ENCODE measurements at places on chromosomes 1 and 21. TPM values are rescaled to one million over a fixed set of nuclear protein-coding genes. Genes with fewer than 3 reads are reported as not detected.

DNA sequence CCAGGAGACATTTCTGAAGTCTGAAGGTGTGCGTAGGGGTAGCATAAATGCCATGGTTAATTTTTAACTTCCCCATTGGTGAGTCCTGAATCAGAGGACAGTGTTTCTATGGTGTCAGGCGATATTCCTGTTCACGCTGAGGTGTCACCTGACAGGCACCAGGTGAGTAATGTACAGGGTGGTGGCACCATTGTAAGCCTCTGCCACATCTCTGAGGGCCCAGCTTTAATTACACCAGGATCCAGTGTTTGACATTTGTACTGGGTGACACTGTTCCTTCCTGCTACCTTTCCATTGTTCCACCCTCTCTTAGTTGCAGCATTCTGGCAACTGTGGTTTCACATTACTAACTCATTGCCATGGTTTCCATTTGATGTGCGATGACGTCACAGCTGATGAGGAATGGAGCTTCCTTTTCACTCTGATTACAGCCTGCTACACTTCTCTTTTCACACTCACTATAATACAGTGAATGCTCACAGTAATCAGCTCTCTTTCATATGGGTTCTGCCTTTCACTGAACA lies 40.6 kb upstream of the MARK1 start:
- peak; percentile 70 for DNase-seq

GRCh38 chr1:53107090-53107489 lies 35.3 kb downstream of the SLC1A7 start:
- DNase-seq, result no peak

DNA sequence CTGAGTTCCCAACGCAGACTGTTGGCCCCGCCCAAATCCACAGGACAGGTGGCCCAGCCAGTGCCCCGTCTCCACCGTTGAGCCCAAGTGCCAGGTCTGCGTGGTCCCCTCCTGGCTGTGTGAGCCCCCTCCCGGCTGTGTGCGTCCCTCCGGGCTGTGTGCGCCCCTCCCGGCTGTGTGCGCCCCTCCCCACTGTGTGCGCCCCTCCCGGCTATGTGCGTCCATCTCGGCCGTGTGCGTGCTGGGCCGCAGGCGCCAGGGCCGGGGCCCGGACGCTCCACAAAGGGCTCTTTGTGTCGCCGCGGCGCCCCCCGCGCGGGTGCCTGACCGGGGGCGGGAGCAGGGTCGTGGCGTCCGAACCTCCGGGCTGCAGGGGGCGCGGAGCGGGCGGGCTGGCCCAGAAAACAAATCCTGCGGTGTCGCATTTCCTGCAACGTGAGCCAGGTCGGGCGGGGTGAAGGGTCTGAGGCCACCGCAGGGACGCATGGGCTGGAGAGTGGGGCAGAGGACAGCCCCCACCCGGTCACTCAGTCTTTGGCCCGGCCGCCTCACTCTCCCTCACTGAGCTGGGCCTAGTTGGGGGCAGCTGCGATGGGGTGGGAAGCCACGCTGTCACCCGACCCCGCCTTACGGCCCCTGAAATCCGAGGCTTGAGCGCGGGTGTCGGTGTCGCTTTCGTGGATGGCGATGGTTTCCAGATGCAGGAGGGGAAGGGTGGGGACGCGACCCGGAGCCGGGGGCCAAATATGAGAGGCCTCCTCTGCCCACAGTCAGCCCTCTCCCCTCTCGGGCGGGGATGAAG lies 18.8 kb downstream of the TNFRSF25 start:
- DNase-seq, result no peak

DNA sequence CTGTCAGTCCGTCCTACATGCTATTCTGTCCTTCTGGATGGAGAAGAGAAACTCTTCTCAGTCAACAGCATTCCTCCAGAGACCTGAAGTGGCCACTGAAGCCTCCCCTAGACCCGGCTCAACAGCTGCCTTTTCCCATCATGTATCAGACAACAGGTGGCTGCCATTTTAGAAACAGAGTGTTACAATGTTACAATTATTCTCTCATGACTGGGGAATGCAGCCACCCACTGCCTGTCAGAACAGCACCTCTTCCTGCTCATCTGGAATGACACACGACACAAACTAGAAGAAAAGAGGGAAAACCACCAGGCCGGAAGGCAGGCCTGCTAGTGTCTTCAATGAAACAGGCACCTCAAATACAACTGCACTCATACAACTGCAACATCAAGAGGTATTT lies 105.3 kb downstream of the PGBD5 start:
- DNase-seq, result no peak

DNA sequence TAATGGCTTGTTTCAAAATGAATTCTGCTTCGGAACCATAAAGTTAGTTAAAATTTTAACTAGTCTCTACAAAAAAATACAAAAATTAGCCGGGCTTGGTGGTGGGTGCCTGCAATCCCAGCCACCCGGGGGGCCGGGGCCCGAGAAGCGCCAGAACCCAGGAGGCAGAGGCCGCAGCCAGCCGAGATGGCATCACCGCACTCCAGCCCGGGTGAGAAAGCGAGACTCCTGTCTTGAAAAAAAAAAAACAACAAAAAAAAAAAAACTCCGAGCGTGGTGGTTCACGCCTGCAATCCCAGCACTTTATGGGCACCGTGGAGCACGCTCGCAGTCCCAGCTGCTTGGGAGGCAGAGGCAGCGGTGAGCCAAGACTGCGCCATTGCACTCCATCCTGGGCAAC lies 781.4 kb downstream of the BRINP3 start:
- DNase-seq, result no peak

DNA sequence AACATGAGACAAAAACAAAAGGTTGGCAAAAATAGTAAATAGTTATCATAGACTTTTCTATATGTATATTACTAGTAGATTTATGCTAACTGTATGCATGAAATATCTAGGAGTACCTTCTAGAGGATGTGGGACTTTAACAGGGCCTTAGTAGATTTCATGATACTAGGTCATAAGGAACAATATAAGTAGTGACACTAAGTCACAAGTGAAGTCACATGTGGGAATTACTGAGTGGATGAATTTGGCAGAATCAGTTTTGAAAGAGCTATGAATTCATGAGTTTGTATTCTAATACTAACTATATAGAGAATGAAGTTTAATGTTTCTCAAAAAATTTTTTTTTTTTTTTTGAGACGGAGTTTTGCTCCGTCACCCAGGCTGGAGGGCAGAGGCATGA lies 53.1 kb upstream of the GPR25 start:
- DNase-seq, result no peak

DNA sequence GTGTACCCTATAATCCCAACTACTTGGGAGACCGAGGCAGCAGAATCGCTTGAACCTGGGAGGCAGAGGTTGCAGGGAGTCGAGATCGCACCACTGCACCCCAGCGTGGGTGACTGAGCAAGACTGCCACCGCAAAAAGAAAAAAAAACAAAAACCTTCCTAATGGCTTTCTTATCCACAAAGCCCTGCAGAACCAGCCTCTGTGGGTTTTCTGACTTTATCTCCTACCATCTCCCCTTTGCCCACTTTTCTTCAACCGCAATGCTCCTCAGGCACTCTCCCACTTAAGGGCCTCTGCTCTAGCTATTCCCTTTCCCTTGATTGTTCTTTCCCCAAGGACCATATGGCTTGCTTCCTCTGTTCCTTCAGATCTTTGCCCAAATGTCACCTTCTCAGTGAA lies 67.9 kb upstream of the PUM1 start:
- DNase-seq, result no peak

DNA sequence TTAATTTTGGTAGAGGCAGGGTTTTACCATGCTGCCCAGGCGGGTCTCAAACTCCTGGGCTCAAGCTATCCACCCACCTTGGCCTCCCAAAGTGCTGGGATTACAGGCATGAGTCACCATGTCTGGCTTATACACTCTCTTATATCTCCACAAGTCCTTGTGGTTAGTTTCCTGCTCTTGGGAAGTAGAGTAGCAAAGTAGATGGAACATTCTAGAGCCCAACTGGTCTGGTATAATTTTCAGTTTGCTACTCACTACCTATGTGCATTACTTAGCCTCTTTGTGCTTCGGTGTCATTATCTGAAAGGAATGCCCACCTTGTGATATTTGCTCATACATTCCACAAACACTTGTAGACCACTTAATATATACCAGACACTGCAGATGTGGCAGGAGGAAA lies 96.6 kb upstream of the IPO9 start:
- peak; percentile 61 for DNase-seq

- no peak for DNase-seq
Observed at GRCh38 chr1:27000090-27000816, 6.8 kb downstream of the TRNP1 start.

Gene AMY2B
- total RNA-seq, result not detected

GRCh38 chr1:111819566-111820263 lies 64.0 kb downstream of the DDX20 start:
- DNase-seq, result no peak

Gene MAP1LC3C
- total RNA-seq, result 8.0 TPM

GRCh38 chr1:228318823-228319241 lies 87.8 kb downstream of the TRIM11 start:
- DNase-seq, result no peak

Gene CELF3
- total RNA-seq, result not detected

- DNase-seq, result no peak
Observed at GRCh38 chr1:101965341-101965740, 31.4 kb downstream of the OLFM3 start.

GRCh38 chr21:27397578-27397977 lies 430.7 kb upstream of the ADAMTS5 start:
- no peak for DNase-seq

- DNase-seq, result no peak
Observed at GRCh38 chr21:24175106-24175505, 1432.2 kb downstream of the MRPL39 start.

DNA sequence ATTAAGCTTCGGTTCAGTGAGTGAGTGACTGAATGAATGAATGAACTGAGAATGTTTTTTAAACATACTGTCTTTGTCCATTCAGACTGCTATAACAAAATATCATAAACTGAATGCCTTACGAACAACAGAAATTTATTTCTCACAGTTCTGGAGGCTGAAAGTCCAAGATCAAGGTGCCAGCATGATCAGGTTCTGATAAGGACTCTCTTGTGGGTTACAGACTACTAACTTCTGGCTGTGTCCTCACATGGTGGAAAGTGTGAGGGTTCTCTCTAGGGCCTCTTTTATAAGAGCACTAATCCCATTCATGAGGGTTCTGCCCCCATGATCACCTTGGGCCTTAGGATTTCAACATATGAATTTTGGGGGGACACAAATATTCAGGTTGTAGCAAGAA lies 7.1 kb upstream of the DUSP10 start:
- DNase-seq, result no peak

DNA sequence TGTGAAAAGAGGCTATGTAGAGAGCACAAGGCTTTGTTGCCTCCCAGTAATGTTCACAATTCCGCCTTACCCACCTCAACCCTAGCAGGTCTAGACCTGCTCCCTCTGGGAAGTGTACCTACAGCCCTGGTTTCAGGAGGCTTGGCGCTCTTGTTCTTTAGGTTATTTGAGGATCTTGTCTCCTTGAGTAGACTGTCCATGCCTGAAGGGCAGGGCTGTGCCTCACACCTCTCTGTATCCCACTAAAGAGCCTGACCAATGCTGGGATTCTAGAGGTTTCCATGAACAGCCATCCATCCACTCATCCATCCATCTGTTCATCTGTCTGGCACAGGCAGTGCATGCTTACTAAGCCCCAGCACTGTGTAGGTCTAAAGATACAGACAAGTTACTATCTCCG lies 1.0 kb downstream of the RAB7B start:
- DNase-seq, result no peak

Gene KLF17
- not detected for total RNA-seq

DNA sequence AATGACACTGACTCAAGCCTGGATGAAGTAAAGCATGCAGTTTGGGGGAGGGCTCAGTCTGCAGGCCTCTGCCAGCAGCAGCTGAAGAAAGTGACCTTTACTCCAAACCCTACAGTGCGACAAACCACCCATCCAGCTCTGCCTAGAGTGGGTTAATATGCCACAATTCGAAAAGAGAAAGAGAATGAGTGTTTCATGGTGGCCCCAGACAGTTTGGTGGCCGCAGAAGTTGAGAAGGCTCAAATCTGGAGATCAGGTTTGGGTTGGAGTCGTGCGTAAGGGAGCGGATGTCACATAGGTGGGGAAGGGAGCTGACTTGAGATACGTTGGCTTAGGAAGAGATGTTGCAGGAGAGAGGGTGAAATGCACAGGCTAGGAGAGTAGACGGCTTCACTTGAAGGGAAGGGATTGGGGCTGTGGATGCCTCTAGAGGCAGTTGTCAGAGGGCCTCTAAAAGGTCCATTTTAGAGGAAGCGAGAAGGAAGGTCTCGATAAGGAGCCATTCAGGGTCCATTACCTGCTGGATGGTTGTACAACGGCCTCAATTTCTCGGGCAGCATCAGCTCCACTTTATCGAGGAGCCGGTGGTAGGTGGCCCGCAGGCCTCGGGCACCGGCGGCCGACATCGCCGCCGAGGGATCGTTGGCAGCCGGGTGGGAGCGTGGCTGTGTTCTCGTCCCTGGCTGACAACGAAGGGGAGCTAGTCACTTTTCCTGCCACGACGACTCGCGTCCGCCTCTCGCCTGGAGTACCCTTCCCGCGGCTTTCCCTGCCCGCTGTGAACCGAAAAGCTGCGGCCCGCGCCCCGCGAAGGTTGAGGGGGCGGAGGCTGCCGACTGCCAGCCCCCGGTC lies 1.0 kb upstream of the DCAF6 start:
- peak; percentile 56 for DNase-seq

GRCh38 chr1:111570781-111571181 lies 48.8 kb upstream of the RAP1A start:
- no peak for DNase-seq

Data from A172 (cell line).